ENCODE measurements at places on chromosomes 5 and 9. TPM values are rescaled to one million over a fixed set of nuclear protein-coding genes. Genes with fewer than 3 reads are reported as not detected.

OSMR gene
- 12.8 TPM for total RNA-seq

CORO2A gene
- 0.30 TPM for total RNA-seq

FOXD4L6 gene
- total RNA-seq: not detected

CDH9 gene
- not detected for total RNA-seq

ABITRAM gene
- 10.6 TPM for total RNA-seq

SCGB3A2 gene
- total RNA-seq: not detected

PCDHA13 gene
- not detected for total RNA-seq

PCDHA1 gene
- not detected for total RNA-seq

HMMR gene
- total RNA-seq: 31.0 TPM

GRXCR2 gene
- total RNA-seq: not detected

CCDC180 gene
- total RNA-seq: 4.5 TPM

IL3 gene
- not detected for total RNA-seq

TRIM36 gene
- total RNA-seq: 0.69 TPM

WNT8A gene
- total RNA-seq: not detected

SLC6A7 gene
- total RNA-seq: not detected

TEK gene
- total RNA-seq: 38.9 TPM

WHRN gene
- 0.69 TPM for total RNA-seq

SMIM33 gene
- total RNA-seq: not detected

SHOC1 gene
- not detected for total RNA-seq

CERCAM gene
- total RNA-seq: 46.8 TPM

LRRC26 gene
- not detected for total RNA-seq

PCDHB2 gene
- 0.23 TPM for total RNA-seq

PLEKHG4B gene
- total RNA-seq: not detected

SPATA31C1 gene
- not detected for total RNA-seq

DMRTA1 gene
- 2.1 TPM for total RNA-seq

AGPAT2 gene
- 43.0 TPM for total RNA-seq

GNA14 gene
- 3.3 TPM for total RNA-seq

HAPLN1 gene
- total RNA-seq: not detected

POLR3G gene
- total RNA-seq: 15.0 TPM

OR13C4 gene
- not detected for total RNA-seq

CBY3 gene
- not detected for total RNA-seq

CCL28 gene
- total RNA-seq: 0.95 TPM

APC gene
- 39.6 TPM for total RNA-seq

ENTPD2 gene
- not detected for total RNA-seq

LRRC19 gene
- not detected for total RNA-seq

PCDHB8 gene
- 0.53 TPM for total RNA-seq

MEF2C gene
- 58.3 TPM for total RNA-seq

CER1 gene
- not detected for total RNA-seq

CD74 gene
- 0.76 TPM for total RNA-seq

NTRK2 gene
- 0.05 TPM for total RNA-seq

CD274 gene
- total RNA-seq: 29.7 TPM

CKMT2 gene
- not detected for total RNA-seq

GFI1B gene
- not detected for total RNA-seq

NUTM2G gene
- not detected for total RNA-seq

ADAMTS13 gene
- 1.4 TPM for total RNA-seq
